ENCODE measurements at places on chromosomes 1 and 21.

- no peak for DNase-seq
These were observed 1.4 kb downstream of the LAD1 start for GRCh38 chr1:201397675-201398074.

GRCh38 chr1:217004776-217005436, 281.7 kb upstream of the ESRRG start:
- DNase-seq = no peak

GRCh38 chr1:116365353-116365780, 7.7 kb upstream of the ATP1A1 start:
- DNase-seq = peak; percentile 91

GRCh38 chr21:45937721-45938452, 43.7 kb upstream of the COL6A1 start:
- peak; percentile 90 for DNase-seq

DNA sequence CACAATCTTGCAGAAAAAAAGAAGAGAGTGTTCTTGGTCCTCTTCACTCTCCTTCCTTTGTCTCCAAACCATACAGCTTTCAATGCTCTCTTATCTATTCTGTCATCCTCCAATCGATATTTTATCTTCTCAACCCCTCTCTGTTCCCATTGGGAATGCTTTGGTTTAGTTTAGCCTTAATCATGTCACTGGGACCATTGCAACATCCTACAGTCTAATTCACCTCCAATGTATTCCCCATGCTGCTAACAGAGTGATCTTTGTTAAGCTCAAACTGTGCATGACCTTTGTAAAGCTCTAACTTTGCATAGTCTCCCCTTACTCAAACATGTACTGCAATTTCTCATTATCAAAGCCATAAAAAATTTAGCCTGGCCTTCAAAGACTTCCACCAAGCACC, 2.9 kb downstream of the MPL start:
- DNase-seq = no peak

DNA sequence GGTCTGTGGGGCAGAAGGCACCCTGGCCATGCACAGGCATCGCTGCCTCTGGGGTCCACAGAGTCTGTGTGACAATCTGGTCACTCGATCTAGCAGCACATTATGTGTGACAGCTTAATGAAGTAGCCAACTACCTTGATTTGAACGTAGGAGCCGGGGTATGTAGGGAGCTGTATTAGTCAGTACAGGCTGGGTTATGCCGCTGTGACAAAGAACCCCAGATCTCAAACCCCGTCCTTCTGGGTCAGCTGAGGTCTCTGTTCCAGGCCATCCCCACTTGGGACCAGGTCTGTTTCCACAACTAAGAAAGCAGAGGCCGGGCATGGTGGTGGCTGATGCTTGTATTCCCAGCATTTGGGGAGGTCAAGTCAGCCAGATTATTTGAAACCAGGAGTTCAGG, 8.3 kb upstream of the ATAD3B start:
- DNase-seq = no peak

DNA sequence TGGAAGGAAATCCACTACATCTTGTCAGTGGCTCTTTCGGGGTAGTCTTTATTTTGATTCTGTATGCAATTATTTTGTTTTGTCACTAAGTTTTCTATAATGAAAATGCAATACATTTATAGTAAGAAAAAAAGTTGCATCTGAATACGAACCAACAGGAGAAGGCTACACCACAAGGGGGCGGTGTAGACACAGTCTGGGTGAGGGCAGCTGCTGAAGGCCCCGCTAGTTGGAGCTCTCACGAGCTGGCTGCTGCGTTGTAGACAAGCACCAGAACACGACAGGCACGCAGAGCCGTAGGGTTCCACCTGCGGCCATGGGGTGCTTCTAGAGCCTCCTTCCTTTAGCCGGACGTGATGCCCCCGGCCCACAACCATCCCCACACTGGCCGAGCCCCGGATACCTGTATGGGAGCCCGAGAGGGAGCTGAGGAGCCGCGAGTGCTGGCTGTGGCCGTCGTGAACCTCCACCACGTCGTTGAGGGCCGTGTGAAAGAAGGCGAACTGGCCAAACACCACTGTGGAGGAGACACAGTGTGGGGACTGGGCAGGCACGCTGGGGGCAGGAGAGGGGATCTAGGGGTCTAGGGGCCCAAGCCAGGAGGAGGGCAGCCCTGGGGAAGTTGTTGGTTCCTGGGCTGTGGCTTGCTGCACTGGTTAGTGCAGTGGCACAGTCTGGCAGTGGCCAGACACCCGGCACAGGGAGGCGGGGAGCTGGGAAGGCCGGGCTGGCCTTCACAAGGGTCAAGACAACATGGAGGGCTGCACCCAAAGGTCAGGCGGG, 160.8 kb downstream of the ZSCAN20 start:
- peak; percentile 87 for DNase-seq

- no peak for DNase-seq
These were observed 42.9 kb downstream of the IER5 start for GRCh38 chr1:181131255-181131941.

DNA sequence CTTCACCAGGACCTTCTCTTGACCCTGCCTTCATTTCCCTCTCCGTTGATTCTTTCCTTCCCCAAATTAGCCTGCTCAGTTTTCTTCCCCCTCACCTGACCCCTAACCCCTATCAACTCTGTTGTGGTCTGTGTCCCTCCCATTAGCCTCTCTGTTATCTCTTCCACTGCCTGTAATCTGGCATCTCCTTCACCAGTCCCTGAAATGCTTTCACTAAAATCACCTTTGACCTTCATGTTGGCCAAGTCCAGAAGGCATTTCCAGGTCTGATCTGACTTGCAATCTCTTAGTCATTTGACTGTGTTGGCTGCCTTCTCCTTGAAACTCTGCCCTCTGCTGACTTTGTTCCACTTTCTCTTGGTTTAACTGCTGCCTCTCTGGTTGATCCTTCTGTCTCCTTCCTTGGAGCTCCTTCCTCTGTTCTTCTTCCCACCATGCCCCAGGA, 28.2 kb downstream of the ATP8B2 start:
- DNase-seq = no peak

DNA sequence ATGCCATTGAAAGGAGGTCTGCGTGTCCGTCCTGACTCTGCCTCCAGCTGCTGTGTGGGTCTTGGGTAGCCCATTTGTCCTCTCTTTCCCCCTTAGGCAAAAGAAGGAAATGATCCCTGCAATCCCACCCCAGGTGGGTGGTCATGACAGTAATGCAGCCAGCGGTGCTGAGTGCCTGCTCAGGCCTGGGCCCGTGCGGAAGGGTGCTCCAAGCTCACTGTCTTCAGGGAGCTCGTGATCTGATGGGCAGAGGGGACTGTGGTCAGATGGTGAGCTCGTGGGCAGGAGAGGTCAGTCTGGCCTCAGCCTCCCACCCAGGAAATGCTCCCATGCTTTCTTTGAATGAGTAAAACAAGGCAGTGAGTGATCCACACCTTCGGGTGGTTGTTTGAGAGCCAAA, 35.3 kb upstream of the TTC4 start:
- DNase-seq = no peak

DNA sequence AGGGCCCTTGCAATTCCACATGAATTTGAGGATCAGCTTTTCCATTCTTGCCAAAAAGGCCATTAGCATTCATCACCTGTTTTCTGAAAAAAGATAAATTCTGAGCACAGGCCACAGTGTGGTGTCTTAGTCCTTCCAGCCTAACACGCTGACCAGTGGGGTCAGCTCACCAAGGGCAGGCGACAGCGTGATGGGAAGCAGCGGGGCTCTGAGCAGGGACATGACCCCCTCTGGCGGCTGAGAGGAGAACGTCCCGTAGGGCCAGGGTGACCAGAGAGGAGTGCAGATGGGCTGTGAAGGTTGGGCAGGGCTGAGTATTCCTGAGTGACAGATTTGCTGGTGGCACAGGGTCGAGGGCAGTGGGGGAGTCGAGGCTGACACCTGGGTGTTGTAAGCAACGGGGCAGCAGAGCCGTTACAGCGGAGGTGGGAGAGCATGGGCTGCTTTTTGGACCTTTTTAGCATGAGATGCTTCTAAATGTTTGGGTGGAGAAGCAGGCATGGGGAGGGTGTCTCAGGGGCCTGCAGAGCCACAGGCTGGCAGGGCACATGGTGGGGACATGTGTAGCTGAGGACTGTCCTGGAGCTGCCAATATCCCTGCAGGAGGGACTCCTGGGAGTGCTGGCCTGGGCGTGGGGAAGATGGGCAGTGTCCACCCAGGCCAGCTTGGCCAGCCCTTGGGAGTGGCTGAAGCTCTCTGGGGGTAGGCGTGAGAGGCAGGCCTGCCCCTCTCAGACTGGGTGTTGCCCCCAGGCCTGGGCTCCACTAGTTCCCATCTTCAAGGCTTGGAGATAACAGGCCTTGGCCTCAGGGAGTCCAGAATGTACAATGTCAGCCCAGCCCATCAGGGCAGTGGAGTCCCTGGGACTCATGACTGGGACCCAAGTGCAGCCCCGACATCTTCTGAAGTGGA, 8.6 kb upstream of the CALML6 start:
- DNase-seq = peak; percentile 10

DNA sequence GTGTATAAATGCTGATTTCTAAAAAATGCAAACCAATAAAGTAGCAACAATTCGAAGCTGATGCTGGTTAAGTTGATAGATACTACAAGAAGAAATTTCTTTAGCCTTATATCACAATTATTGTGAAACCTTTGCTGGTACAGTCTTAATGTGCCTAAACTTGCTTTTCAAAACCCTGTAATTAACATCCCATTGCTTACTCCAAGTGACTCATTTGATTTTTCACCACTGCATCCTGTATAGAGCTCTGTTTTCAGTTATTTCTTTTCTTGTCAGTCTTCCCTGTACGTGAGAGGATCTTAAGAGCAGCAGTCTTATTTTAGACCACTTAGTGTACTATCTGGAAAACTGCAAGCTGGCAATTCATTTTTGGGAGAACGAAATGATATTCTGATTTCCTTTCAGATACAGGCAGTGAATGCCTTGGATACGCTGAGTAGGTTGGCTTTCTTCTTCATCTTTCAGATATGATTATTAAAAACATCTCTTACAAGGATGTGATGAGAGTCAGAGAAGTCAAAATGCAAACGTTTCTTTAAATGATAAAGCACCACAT, 210.3 kb downstream of the KCTD3 start:
- DNase-seq = no peak

DNA sequence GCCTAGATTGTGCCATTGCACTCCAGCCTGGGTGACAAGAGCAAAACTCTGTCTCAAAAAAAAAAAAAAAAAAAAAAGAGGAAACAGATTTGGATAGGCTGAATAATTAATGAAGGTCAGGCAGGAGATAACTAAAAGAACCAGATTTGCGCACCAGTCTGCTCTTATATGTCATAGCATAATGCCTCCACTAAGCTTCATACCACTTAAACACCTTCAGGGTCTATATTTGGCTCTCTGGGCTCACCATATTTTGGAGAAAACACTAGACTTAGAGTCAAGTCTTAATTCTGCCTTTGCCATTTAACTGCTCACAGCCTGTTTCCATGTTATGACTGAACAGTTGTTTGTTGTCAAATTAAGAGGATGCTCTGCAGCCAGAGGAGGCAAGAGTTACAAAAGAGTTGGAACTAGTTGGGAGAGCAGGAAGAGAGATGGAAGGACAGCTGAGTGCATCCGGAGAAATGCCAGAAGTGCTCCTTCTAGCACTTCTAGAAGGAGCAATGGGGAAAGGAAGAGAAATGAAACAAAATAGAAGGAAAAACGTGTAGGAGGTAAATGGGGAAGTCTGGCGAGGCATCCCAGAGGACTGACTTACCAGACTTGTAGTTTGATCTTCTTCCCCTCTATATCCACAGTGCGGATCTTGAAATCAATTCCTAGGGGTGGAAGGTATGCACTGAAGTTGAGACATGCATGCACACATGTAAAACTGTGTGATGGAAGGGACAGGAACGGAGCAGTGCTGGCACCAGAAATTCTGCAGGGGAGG, 1.8 kb downstream of the RAB13 start:
- DNase-seq = no peak

GRCh38 chr1:79133774-79134364, 127.3 kb upstream of the ADGRL4 start:
- DNase-seq = no peak

GRCh38 chr1:12619792-12620487, 1.9 kb upstream of the DHRS3 start:
- peak; percentile 69 for DNase-seq

- no peak for DNase-seq
These were observed 2.7 kb upstream of the SDHB start for GRCh38 chr1:17056551-17056950.

DNA sequence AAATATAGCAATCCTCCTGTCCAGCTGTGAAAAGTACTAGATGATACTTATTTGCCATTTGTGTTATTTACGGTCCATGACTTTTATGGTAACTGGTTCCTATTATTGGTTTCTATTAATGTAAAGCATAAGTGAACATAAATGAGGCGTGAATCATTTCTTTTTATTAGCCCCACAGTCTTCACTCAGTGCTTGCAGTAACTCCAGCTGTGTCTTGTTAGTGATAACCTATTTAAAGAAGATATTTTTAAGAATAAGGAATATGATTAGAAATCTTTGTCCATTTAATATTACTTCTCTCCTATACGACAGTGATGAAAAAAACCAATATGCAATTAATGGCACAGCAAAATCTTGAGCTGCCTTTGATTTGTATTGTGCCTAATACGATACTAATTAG, 149.9 kb downstream of the SPATA17 start:
- no peak for DNase-seq

- DNase-seq = no peak
These were observed 170.4 kb downstream of the LIPI start for GRCh38 chr21:14040386-14040785.

GRCh38 chr21:42475036-42475435, 21.0 kb downstream of the RSPH1 start:
- DNase-seq = no peak

DNA sequence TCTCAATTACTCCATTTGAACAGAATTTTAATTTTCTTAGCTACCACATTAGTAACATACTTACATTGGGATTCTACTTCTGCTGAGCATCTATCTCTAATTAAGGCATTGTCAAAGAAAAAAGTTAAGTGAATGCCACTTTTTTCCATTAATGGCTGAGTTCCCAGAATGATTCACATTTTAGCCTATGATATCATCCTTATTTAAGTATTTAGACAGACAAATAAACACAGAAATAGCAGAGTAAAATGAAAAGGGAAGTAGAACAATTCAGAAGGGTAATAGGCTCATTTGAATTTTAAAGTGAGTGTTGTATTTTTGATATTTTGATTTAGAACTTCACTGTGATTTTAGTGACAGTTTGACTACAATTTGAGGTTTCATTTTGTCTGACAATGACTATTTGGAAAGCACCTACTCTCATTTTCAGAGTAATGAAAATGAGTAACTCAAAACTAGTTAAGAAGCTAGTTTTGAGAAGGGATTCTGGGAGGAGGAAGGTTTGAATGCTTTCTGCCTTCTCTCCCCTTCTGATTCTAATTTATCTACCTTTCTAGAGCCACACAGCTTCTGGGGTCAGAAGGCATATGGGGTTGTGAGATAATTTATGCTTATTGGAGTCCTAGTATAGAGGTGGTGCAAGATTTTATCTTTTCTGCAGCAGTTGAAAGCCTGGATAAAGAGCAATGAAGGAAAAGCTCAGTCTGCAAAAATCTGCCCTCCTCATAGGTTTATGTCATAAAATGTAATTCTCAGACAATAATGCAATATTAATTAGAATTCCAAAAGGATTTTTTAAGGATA, 15.5 kb downstream of the LYPLAL1 start:
- no peak for DNase-seq

GRCh38 chr1:19923137-19923952, at the start of gene PLA2G2E:
Gene PLA2G2E, minus strand, starts transcription at chr1:19923617. Its CDS starts 58 bp downstream, at chr1:19923559.
- no peak for DNase-seq

- no peak for DNase-seq
These were observed 221.4 kb downstream of the HLX start for GRCh38 chr1:221100611-221101010.

- DNase-seq = peak; percentile 58
These were observed 29.3 kb downstream of the SLC66A1 start for GRCh38 chr1:19341201-19342061.
